CD4-positive, alpha-beta T cell treated with Interleukin-4 for 4 hours (primary cell): ENCODE measurements at places on chromosomes 4 and X.

GRCh38 chr4:110484029-110484428, 8.1 kb downstream of the ENPEP start:
- DNase-seq: no peak

- DNase-seq: no peak
Measured at GRCh38 chrX:112913807-112914206, 73.2 kb upstream of the AMOT start.

GRCh38 chr4:6614701-6615230, 25.7 kb upstream of the MRFAP1 start:
- no peak for DNase-seq

DNA sequence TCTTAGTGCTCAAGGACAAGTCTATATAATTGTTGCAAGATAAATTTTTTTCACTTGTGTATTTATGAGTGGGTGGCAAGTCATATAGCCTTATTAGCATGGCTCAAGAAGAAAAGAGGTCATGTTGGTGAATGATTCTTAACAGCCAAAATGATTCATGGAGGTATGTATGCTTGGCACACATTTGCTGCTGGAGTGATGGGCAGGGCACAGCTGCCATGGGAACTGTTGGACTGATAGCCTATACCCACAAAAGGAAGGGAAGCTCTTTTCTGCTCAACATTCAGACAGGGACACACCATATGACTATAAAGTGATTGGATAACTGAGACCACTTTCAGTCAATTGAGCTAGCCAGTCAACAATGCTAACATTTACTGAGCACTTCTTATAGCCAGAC, 46.8 kb upstream of the PITX2 start:
- DNase-seq: no peak

DNA sequence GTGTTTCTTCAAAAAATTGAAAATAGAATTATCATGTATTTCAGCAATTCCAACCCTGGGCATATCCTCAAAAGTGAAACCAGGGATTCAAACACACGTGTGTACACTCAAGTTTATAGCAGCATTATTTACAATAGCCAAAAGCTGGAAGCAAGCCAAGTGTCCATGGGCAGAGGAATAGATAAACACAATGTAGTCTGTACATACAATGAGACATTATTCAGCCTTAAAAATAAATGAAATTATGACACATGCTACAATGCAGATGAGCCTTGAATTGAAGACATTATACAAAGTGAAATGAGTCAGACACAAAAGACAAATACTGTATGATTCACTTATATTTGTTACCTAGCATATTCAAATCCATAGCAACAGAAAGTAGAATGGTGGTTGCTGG, 853.4 kb downstream of the STIM2 start:
- no peak for DNase-seq

DNA sequence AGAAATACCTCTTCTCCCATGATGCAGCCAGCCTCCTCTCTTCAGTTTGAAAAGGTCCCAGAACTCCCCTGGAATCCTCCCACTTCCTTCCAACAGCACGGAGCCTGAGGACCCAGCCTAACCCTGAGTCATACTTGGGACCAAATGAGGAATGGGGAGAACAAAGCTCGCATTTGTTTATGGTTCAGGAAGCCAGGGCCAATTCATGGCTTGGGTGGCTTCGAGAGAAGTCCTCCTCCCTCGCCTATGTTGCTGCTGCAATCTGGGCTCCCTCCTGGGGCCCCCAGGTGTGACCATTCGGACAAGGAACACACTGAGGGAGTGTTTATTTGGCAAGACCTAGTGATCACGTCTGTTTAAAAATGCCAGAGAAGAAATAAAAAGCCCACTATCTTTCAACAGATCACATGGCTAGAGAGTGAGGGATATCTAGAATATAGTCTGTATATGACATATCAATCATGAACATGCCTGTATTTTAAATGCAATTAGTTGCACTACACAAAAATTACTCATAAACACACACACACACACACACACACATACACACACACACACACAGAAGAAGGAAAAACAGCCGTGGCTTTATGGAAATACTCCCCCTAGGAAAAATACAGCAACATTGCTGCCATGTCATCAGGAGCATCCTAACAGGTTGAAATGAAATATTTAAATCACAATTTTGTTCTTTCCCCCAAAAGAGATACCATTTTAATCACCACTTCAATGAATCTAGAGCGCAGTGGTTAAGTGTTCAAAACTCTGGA, 155.7 kb upstream of the MAP3K15 start:
- no peak for DNase-seq

DNA sequence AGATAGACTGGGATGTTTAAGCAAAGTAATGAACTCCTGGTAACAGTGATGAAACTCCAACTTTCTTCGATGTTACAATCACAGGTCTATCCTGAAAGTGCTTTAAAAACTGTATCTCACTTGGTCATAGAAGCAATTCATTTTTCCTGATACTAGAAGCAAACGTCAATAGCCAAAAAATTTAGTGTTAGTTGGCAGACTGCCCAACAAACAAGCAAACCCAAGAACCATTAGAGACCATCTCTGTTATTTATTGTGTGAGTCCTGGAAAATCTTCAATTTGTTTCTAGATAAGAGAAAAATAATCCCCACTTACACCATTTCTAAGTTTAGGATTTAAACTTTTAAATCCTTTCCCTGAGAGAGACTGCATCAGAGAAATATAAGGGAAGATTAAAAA, 553.9 kb downstream of the INPP4B start:
- DNase-seq: no peak

GRCh38 chrX:132426695-132427281, 62.0 kb downstream of the MBNL3 start:
- DNase-seq: no peak

DNA sequence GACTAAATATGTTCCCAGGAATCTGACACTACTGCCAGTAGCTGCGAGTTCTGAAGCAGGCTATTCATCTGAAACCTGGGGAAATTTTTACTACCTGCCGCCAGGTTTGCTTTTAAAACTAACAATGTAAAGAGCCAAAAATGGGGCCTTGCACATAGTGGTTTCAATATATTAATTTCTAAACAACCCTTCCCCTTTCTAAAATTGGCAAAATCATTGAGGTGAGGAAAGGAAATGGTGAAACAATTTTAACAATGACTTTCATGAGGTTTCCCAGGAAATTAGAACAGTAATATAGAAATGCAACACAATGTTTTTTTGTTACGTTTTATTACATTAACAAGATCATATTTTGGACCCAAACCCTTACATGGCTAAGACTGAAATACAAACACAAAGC, 21.3 kb downstream of the FANCB start:
- no peak for DNase-seq

DNA sequence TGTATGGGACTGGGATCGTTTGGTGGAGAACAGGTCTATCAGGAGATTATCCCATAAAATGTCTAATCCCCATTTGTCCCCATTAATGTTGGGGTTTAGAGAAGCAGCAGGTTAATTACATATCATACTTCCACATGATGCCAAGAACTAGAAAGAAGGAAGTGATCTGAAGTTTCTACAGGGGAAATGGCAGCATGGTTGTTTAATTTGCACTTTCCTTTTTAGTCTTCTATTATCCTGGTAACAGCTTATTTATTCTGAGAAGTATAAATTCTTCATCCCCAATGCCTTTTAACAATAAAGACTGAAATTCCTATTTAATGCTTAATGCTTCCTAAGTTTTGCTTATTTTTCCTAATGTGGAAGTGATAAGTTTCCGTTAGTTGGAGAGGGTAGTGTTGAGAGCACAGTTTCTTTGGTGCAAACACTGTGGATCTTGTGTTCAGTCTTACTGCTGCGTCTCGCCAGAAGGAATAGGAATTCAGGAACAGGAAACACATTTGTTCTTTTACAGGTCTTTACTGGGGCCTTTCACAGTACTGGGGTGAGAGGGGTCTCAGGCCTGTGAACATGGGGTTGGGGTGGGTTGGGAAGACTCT, 59.5 kb upstream of the TADA2B start:
- DNase-seq: no peak

- DNase-seq: no peak
Measured at GRCh38 chr4:168766604-168767316, 243.3 kb downstream of the CBR4 start.

- DNase-seq: no peak
Measured at GRCh38 chr4:7980036-7980435, 40.4 kb upstream of the AFAP1 start.

DNA sequence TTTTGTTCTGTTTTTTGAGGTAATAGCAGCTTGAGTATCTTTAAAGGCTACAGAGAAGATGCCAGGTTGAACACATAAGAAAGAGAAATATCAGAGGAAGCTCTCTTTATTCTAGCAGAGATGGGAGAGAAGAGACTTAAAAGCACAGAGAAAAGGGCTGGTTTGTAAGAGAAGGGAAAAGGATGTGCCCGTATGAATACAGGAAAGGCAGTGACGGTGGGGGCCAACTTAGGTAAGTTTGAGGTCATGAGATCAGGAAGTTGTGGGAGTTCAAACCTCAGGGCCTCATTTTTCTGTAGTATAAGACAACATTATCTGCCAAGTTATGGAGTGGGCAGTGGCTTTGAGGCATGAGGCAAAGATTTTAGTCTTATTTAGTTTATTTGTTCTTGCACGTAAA, 121.3 kb upstream of the S100G start:
- DNase-seq: peak; percentile 1

GRCh38 chrX:129697204-129697829, 41.5 kb upstream of the XPNPEP2 start:
- no peak for DNase-seq

GRCh38 chr4:32519060-32519459, 1798.9 kb downstream of the PCDH7 start:
- no peak for DNase-seq

DNA sequence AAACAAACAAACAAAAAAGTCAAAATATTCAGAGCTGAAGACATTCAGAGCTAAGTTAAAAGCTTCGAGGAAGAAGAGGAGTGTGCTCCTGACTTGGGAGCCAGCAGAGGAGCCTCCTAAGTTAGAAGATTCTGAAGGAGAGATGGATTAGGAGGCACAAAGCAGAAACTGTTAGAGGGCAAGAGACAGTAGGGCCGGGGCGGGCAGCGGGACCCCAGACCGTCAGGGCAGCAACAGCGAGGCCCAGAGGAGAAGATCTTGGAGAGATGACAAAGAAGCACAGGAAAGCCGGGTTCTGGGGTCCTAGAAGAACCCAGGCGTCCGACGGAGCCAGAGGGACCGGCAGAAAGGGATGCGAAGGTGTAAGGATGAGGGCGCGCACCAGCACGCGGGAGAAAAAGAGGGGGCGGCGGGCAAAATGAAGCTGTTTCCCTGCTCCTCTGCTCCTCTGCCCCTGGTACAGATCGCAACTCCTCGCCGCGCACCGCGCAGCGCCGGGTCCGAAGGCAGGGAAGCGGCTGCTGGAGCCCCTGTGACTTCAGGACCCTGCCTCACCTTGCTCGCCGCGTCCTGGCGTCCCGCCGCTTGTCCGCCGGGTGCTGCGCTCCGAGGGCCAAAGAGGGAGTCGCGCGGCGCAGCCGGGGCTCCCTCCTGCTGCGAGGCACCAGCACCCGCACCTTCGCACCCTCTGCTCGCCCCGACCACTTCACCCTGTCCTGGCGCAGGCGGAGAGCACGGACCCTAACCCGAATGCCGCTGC, 477 bp downstream of the KLHL13 start:
- DNase-seq: no peak

- no peak for DNase-seq
Measured at GRCh38 chr4:85514117-85514516, 39.2 kb downstream of the ARHGAP24 start.

DNA sequence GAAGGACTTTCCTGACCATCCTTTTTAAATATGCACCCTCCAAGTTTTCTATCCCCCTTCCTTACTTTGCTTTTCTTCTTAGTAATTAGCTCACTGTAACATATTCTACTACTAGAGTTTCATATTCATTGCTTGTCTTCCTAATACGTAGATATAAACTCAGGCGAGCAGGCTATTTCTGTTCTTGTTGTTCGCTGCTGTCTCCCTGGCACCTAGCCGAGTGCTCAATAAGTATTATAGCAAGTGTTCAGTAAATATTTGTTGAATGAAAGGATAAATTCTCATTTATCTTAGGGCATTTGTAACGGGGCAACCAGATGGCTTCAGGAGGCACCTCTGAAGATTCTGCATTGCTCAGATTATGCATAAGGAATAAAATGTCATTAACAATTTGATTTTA, 6.8 kb upstream of the RHOH start:
- no peak for DNase-seq

- DNase-seq: no peak
Measured at GRCh38 chr4:29310252-29310651, 1409.9 kb upstream of the PCDH7 start.

DNA sequence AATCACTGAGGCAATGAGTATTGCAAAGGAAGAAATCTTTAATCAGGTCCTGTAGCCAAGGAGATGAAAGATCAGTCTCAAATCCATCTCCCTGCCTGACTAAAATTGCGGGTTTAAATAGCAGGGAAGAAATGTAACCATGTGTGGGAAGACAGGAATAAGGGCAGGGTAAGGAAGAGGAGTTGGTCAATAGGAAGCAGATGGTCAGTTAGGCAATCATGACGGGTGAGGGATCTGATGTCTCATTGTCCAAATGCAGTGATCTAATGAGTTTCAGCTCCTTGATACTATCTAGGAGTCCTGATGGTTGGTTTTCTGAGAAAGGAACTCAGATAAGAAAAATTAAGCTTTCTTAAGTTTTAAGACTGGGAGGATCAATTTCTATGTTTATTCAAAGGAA, 200.8 kb downstream of the SPATA18 start:
- no peak for DNase-seq

DNA sequence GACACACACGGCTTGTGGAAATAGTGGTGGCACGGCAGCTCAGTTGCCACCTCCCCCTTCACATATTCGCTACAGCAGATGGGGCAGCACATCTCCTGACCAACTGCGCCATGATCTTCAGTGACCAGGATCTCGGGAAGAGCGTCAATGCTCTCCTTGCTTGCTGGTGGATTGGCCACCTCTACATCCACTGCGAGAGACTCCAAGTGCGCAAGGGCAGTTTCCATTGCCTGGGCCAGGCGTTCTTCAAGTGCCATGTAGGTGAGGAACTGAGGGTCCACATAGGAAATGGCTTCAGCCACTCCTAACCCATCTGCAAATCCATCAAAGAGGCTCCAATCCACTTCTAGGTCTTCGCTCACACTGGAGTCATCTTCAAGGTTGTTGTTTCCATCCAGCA, 3.9 kb downstream of the PJA1 start:
- no peak for DNase-seq

DNA sequence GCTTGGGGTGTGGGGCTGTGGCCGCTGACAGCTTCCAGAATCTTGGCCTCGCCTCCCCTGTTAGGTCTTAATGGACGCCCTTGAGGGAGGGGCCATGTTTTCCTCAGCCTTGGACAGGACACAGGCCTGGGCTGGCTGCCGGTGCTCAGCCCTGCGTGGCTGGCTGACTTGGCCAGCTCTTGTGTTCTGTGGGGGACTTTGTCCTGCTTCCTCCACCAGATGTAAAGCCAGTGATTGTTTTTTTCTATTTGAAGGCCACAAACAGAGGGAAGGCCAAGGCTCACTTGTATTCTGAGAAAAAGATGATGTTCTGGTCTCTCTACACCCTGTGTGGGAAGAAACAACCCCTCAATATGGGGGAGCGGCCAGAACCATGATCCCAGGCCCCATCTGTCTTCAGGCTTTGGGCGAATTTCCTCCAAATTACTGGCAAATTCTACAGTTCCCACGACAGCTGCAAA, 71.3 kb downstream of the HTRA3 start:
- DNase-seq: no peak

- DNase-seq: no peak
Measured at GRCh38 chr4:7900334-7900909, 39.2 kb downstream of the AFAP1 start.
